ENCODE measurements at places on chromosomes 16 and 17. TPM values are rescaled to one million over a fixed set of nuclear protein-coding genes. Genes with fewer than 3 reads are reported as not detected.

- no peak for DNase-seq
Measured at GRCh38 chr16:85562093-85562786, 50.9 kb upstream of the GSE1 start.

GRCh38 chr16:77939968-77940367, 82.4 kb upstream of the CLEC3A start:
- no peak for DNase-seq

DNA sequence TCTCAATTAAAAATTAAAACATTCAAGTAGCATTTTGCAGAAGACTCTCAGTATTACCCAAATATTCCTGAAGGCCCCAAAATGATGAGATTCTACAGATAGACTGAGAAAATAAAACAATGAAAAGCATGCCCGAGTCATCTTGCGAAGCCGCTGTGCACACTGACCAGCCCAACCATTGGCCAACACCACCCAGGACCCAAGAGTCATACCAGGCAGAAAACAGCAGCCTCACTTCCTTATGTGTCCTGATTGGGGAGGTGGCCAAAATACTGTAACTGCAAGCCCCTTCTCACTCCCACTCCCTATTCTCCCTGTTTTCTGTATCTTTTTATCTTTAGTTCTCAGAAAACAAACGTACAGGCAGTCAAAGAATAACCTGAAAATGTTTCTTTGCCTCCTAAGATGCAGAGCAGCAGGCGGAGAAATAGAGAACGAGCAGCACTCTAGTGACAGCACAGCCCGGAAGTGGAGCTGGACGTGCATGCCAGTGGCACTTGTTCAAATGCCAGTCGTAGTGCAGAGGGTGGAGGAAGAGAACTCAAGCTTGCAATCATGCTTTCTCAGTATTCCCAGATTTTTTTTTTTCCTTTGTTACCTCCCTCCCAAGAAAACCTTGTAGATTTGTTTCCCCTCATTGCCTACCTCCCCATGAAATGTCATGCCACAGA, 182.3 kb upstream of the SOX9 start:
- no peak for DNase-seq

DNA sequence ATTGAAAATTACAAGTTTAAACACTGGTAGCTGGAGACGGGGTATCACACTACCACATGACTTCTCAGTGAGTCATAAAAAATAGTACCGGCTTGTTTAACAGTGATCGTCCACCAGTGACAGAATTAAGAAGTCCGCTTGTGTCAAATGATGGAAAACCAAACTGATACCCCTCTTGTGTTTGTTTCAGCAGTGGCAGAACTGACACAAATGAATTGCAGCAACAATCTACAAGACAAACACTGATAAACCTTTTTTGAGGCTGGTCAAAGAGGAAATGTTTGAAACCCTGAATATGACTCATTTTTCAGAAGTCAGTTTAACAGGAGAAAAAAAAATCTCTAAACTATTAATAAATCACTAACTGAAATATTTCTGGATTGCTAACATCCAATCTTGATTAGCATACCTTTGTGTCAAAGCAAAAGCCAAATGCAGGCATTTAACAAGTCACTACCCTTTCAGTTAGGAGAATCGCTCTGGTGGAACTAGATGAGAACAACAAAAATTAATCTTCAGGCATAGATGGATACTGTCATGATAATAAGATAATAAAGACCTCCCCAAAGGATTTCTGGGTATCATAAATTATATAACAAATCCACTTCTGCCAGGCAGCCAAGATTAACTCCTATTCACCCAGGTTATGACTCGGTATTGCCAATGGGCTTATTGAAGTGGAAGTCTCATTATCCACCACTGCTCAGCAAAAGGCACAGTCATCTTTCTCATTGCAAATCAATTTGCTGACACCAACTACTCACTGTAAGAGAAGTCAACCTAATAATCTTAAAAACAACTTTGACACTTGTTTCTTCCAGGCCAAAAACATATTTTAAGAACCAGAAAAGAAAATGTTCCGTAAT, 20.8 kb downstream of the DCUN1D3 start:
- DNase-seq, result no peak

- no peak for DNase-seq
Measured at GRCh38 chr17:43717913-43718312, 40.7 kb downstream of the SOST start.

- DNase-seq, result no peak
Measured at GRCh38 chr16:84893849-84894599, 74.2 kb downstream of the CRISPLD2 start.

GRCh38 chr16:22770866-22771265, 43.1 kb upstream of the HS3ST2 start:
- no peak for DNase-seq

Gene TM4SF5
- not detected for total RNA-seq

Gene CTRB2
- not detected for total RNA-seq

- no peak for DNase-seq
Measured at GRCh38 chr17:37182786-37183465, 192.9 kb upstream of the C17orf78 start.

- no peak for DNase-seq
Measured at GRCh38 chr16:84535408-84535807, 30.9 kb upstream of the MEAK7 start.

Gene TEX14
- 0.27 TPM for total RNA-seq

- DNase-seq, result no peak
Measured at GRCh38 chr17:44673893-44674292, 15.7 kb downstream of the CCDC43 start.

GRCh38 chr17:2238432-2239169, 65.0 kb downstream of the SMG6 start:
- no peak for DNase-seq

DNA sequence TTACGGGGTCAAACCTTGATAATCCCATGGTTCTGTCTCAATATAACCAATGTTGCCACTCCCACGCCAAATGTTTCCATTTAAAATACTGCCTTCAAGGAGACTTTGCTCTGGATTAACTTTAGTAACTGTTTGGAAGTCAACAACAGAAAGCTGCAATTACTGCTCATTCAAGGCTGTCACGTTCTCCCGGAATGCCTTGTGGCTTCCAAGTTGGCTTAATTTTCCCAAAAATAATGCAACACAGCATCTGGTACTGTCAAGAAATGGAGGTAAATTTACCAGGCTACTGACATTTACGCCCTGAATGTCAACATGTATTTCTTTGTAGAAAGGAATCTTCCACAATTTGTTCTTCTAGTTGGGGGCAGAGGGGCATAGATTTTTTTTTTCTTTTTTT, 38.2 kb downstream of the GPRC5B start:
- no peak for DNase-seq

Gene ZG16
- total RNA-seq, result not detected

DNA sequence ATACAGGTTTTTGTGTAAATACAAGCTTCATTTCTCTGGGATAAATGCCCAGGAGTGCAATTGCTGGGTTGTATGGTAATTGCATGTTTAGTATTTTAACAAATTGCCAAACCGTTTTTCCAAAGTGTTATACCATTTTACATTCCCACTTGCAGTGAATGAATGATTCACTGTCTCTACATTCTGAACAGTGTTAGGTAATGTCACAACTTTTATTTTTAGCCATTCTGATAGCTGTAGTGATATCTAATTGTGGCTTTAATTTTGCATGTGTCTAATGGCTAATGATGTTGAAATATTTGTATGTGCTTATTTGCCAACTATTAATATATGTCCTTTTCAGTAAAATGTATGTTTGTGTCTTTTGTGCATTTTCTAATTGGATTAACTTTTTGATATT, 156.9 kb upstream of the CES5A start:
- no peak for DNase-seq

DNA sequence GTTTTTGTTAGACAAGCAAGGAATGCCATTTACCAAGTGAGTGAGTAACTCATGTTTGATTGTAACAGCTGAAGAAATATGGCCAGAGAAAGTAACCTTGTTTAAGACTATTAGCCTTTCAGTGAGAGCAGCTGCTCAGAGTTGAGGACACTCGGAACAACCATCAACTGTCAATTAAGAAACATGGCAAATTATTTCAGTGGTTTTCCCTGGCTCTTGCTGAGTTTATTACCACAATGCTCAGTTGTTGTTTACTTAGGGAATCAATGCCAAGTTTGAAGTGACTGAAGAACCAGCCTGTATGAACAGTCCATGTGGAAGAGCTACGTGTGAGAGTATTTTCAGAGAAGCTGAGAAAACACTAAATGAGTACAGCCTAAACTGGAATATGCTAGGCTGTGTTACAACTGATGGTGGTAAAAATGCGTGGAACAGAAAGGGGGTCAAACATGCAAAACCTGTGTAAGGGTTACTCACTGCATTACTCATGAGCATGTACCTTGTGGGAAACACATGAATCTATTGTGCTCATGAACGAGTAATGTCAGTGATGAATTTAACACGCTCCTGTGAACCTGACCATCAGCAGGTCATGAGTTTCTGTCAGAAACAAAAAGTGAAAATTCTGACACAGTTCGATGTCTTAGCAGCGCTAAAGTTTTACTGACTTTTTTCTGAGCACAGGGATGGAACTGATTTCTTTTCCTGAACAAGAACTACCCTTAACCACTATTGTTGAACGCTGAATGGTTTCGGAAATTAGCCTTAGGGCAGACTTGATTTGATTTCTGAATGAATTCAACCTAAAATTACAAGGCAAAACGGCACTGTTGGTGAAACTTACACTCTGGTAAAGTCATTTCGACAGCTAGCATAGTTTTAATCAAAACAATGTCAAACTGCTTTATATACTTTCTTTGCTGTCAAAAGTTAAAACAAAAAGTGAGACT, 33.5 kb downstream of the GNA13 start:
- no peak for DNase-seq

- DNase-seq, result no peak
Measured at GRCh38 chr16:268141-269053, 7.3 kb downstream of the RGS11 start.

Gene E4F1
- 52.0 TPM for total RNA-seq

DNA sequence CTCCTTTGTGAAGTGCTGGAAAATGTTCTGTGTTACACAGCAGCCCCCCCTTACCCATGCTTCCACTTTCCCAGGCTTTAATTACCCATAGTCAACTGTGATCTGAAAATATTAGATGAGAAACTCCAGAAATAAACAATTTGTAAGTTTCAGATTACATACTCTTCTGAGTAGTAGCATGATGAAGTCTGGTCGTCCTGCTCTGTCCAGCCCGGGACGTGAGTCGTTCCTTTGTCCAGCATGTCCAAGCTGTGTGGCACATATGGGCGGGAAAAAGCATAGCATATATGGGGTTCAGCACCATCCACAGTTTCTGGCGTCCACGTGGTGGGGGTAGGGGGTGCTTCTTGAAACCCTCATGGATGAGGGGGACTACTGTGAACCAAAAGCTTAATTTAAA, 83.5 kb downstream of the BANP start:
- DNase-seq, result no peak

Gene ATP1B2
- not detected for total RNA-seq

Gene GIT1
- total RNA-seq, result 64.1 TPM

- no peak for DNase-seq
Measured at GRCh38 chr17:16943541-16944333, 28.2 kb downstream of the TNFRSF13B start.

DNA sequence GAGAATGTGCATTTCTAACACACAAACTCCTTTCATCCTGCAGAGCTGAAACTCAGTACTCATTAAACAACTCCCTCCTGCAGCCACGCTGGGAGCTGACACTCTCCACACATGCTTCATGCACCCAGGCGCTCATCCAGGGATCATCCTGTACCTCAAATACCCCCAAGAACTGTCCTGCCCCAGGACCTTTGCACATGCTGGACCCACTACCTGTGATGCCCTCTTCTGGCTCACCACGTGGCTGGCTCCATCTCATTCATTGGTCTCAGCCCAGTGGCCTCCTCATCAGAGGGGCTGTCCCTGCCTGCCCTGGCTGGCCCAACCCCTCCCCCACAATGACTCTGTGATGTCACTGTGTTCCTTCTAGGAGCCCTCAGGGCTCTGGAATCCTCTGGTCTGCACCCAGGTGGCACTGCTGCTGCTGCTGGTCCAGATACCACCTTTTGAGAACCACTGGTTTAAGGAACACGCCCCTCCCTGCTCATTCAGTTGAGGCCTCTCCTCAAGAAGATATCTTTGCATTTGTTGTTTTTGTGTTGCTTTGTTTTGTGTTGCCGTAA, 160.9 kb upstream of the FOXF1 start:
- DNase-seq, result no peak

- DNase-seq, result no peak
Measured at GRCh38 chr16:73170612-73171038, 122.7 kb upstream of the ZFHX3 start.

Gene HP
- 0.81 TPM for total RNA-seq

- DNase-seq, result no peak
Measured at GRCh38 chr17:8781776-8782175, 17.4 kb downstream of the MFSD6L start.

- DNase-seq, result no peak
Measured at GRCh38 chr16:66489818-66490217, 60.1 kb downstream of the TK2 start.

DNA sequence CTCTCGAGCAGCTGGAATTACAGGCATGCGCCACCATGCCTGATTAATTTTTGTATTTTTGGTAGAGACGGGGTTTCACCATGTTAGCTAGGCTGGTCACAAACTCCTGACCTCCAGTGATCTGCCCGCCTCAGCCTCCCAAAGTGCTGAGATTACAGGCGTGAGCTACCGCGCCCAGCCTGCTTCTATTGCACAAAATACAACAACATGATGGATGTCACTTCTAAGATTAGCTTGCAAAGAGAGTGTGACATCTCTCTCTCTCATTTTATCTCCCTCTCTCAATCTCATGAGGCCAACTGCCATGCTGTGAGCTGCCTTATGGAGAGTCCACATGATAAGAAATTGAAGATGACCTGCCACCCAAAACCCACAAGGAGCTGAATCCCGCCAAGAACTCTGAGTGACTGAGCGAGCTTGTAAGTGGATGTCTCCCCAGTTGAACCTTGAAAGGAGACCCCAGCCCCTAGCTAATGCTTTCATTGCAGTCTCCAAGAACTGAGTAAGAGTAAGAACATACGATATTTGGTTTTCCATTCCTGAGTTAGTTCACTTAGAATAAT, 458.5 kb downstream of the RBFOX1 start:
- DNase-seq, result no peak

Gene NOG
- 67.9 TPM for total RNA-seq

- DNase-seq, result no peak
Measured at GRCh38 chr16:81821436-81822128, 42.5 kb downstream of the PLCG2 start.

GRCh38 chr16:89363621-89364393, 126.6 kb downstream of the ANKRD11 start:
- DNase-seq, result no peak

Gene TBC1D3K
- not detected for total RNA-seq

Measured in hematopoietic multipotent progenitor cell (in vitro differentiated cells).